ENCODE measurements at places on chromosomes 2 and 18. TPM values are rescaled to one million over a fixed set of nuclear protein-coding genes. Genes with fewer than 3 reads are reported as not detected.

Gene SPEG
- 0.05 TPM for total RNA-seq

Gene WNT6
- not detected for total RNA-seq

Gene IL36A
- not detected for total RNA-seq

Gene ALPI
- not detected for total RNA-seq

Gene LOXL3
- total RNA-seq = 0.94 TPM

Gene NCKAP5
- total RNA-seq = 0.49 TPM

Gene SH3BP4
- total RNA-seq = 56.4 TPM

Gene SCN2A
- under 0.01 TPM for total RNA-seq

Gene AQP4
- not detected for total RNA-seq

Gene HOXD12
- not detected for total RNA-seq

Gene SCYGR4
- total RNA-seq = not detected

Gene ALPG
- 0.07 TPM for total RNA-seq

Gene LINC00305
- total RNA-seq = not detected

Gene CFAP65
- total RNA-seq = not detected

Gene SLC30A3
- total RNA-seq = 3.4 TPM

Gene LYG1
- not detected for total RNA-seq

Gene TMEM169
- not detected for total RNA-seq

Gene ASXL3
- total RNA-seq = not detected

Gene NPPC
- not detected for total RNA-seq

Gene ZSWIM2
- total RNA-seq = not detected

Gene STAT4
- total RNA-seq = not detected

Gene ASB18
- not detected for total RNA-seq

Gene TBR1
- not detected for total RNA-seq

Gene UGT1A6
- not detected for total RNA-seq

Gene IMP4
- total RNA-seq = 114 TPM

Gene POU3F3
- total RNA-seq = not detected

Gene CAPN14
- total RNA-seq = not detected

Gene ALPP
- not detected for total RNA-seq

Gene ABCG8
- total RNA-seq = not detected

Gene GCG
- total RNA-seq = not detected

Gene ATL2
- total RNA-seq = 25.9 TPM

Gene ARHGAP15
- not detected for total RNA-seq

Gene LCT
- not detected for total RNA-seq

Gene COL6A3
- total RNA-seq = 4.3 TPM

Gene SAG
- total RNA-seq = not detected

Gene TMEM247
- total RNA-seq = not detected

Gene RIT2
- not detected for total RNA-seq

Gene AP1S3
- 3.7 TPM for total RNA-seq

Gene VWA3B
- not detected for total RNA-seq

Gene SNORC
- total RNA-seq = 1.6 TPM

Gene COLEC11
- total RNA-seq = not detected

Gene CYS1
- not detected for total RNA-seq

Gene PID1
- 0.53 TPM for total RNA-seq

Gene MYCN
- 0.39 TPM for total RNA-seq

Gene ONECUT2
- total RNA-seq = under 0.01 TPM
